ENCODE measurements at places on chromosomes 16 and 17.

DNA sequence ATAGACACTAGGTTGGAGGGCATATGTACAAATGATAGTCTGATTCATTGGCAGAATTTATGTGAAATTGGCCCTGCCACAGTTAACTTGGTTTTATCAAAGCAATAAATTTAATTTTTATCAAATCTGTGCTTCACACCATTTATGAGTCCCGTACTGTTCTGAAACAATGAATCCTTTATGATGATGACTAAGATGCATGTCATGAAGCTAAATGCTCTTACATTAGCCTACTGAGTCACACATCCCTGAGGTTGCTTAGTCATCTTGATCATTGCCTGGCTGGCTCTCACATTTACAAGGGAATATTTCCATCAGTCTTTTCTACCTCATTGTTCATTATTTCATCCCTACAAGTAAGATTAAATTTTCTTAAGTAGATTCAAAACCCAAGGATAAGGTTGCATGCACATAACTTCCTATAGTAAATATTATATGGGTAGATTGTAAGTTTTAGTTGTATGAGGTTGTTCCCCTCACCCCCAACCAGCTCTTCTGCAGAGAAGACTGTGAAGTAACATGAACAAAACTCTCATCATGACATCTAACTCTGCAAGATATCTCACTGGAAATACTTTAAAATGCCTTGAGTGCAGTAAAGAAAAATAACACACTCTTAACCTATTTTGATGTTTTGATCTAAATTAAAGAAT, 170.7 kb downstream of the CYB561 start:
- peak; percentile 26 for DNase-seq

DNA sequence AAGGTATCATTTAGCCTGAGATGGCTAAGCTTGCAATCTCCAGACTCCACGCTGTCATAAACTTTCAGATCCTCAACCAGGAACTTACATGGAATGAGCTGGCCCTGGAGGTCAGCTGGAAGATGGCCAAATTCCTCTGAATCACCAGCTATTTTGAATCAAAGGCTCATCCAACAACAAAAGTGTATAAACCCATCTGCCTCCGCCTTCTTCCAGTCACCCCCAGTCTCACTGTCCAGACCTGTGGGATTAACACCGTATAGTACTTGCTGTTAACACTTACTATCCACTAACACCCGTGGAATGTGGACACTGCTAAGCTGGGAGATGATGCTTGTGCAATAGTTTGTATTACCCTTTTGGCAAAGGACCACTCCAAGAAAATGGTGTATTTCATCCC, 1.9 kb upstream of the LCMT1 start:
- DNase-seq, result peak; percentile 20

DNA sequence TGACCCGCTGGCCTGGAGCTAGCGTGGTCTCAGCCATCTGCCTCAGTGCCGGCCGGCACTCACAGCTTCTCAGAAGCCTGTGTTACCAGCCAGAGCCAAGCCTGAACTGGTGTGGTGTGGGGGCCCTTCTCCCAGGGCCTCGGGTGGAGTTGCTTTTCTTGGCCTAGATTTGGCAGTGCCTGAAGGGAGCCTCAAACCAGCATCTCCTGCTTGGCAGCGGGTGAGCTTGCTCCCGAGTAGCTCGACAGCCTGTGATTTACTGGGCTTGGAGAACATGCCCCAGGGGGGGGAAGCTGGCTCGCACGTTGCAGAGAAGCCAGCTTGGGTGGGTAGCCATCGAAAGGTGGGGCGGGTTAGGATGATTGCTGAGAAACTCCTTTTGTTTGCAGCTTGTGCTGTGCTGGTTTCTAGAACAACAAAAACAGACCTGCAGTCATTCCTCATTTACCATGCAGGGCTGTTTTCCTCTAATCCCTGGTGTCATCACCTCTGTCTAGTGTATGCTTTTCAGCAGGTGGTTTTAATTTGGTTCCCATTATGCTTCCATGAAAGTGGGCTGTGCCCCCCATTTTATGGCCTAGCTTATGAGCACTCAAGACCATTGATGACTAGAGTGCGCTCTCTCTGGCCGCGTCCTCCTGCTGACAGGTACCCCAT, 42.2 kb downstream of the TBCD start:
- DNase-seq, result no peak

GRCh38 chr16:1743376-1744337, 27.7 kb downstream of the NME3 start:
- DNase-seq, result no peak

- DNase-seq, result no peak
Observed at GRCh38 chr17:59617156-59617732, 2.5 kb upstream of the CLTC start.

DNA sequence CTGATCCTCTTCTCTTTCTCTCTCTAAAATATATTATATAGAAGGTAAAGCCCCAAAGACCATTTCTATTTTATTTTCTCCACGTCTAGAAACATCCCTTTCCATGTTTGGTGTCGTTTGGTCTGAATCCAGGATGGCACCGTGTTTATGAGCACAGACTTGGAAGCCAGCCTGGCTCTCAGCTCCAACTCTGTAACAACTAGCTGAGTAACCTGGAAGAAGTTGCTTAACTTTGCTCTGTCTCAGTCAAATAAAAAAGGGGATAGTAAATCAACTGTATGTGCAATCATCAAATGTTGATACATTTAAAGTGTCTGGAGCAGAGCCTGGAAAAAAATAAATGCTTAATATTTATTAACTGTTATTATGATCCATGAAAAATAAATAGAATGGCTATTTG, 249.8 kb upstream of the MAF start:
- no peak for DNase-seq

DNA sequence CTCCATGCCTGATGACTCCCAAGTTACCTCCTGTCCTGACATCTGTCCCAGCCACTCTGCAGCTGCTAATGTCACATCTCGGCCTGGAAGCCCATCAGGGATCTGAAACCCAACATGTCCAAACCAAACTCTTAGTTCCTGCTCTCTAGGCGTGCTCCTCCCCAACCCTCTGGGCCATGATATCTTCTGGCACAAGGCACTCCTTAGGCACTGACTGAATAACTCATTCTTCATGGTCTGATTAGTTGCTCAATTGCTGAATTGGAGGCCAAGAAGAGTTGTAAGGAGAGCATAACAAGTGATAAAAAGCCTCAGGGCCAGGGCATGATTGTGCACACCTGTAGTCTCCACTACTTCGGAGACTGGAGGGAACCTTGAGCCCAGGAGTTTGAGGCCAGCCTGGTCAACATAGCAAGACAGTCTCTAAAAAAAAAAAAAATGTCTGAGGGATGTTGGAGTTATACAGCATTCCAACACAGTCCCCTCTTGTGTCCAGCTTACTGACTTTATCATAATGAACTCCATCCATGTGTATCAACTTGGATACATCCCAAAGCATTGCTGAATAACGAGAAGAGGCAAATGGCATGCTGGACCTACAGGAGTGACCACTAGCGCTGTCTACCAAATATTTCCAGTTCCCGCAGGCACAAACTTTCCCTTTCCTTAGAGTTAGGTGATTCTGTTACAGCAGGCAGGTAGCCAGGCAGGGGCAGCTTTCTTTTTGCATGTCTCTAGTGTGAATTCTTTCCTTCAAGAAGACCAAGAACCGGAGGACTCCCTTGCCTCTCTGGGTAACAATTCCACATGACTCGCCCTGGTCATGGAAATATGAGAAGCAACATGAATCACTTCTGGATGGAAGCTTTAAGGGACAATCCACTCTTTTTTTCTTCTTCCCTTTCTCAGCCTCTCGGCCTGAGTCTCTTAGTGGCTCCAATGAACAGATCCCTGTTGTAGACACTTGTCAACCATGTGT, 18.1 kb upstream of the SHCBP1 start:
- DNase-seq, result no peak

Measured in brain pericyte (primary cell).